Stimulated activated naive CD4-positive, alpha-beta T cell treated with Interleukin-2 at 50 U/mL for 16 hours (primary cell): ENCODE measurements at places on chromosomes 1 and 21.
A peak's percentile ranks its signal among the peaks of the same experiment; 100 is the strongest.

- no peak for DNase-seq
Measured at GRCh38 chr1:91314643-91315042, 90.0 kb downstream of the HFM1 start.

GRCh38 chr1:224784265-224785039, 145.0 kb upstream of the DNAH14 start:
- no peak for DNase-seq

DNA sequence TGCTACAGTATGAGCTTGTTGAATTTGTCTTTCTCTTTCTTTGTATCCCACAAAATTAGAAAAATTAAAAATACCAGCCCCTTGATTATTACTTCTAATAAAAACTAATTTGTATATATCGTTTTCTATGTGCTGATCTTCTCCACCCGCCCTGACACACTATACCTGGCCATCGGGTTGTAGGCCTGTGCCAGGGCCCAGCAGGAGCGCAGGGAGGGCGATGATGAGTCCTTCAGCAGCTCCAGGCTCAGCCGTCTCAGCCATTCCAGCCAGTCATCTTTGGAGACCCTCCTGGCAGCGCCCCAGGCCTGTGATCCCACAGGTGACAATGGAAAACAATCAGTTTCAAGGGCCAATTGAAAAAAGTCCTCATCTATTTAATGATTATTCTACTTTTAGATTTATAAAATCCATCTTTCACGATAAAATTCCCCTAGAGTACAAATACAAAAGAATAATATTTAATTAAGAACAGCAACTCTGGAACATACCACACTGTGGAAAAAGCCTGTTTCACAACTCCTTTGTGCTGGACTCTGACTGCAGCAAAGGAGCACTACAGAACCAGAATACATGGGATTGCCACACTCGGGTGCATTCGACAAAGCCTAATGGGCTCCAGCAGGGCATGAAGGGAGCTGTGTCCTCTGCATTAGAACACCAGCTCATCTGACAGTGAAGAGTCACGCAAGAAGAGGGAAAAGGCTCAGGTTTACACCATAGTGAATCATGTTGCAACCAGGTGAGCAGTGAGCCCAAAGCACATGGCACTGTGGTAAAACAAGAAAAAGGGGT, 15.4 kb downstream of the ANGPTL7 start:
- DNase-seq, result no peak

DNA sequence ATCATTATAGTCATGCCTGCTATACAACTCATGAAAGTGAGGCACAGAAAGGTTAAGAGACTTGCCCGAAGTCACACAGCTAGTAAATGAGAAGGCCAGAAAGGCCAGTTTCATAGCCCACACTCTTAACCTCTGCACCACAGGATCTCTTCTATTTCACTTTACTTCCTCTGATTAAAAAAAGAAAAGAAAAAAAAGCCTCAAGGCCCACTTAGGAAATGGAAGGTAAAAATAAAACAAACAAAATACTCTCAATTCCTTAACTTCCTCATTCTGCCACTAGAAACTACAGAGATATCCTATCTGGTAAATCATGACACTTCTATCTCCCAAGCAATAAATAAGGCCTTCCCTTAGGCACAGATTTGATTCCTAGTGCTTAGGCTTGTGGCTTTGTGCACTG, 7.6 kb upstream of the ENAH start:
- DNase-seq, result no peak

- DNase-seq, result no peak
Measured at GRCh38 chr1:59568158-59568935, 246.4 kb upstream of the HOOK1 start.

DNA sequence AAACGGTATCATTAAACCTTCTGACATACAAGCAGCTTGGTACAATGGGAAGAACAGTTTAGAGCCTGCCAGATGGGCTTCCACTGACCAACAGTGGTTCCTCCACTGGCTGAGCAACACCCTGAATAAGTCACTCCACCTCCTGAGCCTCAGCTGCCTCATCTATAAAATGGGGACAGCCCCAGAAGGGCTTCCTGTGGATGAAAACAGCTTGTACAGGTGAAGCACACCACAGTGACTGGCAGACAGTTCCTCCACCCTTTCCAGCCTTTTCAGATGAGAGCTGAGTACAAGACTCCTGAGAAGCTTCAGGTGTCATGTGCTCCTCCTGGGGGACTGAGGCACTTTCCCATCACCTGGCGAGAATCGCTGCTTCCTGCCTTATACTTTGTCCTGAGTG, 2.1 kb downstream of the CAPZB start:
- DNase-seq, result peak; percentile 17

- DNase-seq, result no peak
Measured at GRCh38 chr1:200039849-200040474, 12.5 kb downstream of the NR5A2 start.

GRCh38 chr1:205650241-205650640, 18.4 kb upstream of the ELK4 start:
- no peak for DNase-seq

- DNase-seq, result no peak
Measured at GRCh38 chr1:20150969-20151368, 11.8 kb downstream of the PLA2G2F start.

GRCh38 chr1:211469938-211470529, 21.9 kb downstream of the RD3 start:
- peak; percentile 24 for DNase-seq

DNA sequence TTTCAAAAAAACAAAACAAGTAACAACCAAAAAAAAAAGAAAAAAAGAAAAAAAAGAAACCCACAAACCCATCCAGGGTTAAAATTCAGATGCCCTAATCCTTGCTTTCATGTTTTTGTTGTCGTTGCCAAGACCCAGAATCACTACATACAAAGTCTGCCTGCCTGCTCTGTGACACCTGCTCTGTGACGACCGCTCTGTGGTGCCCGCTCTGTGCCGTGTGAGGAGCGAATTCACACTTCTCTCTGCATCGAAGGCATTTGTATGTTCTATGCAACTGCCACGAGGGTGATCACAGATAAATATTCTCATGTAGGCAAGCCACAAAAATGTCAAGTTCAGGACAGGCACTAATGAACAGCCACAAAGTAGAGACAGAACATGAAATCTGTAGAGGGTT, 178.6 kb downstream of the SLC45A1 start:
- DNase-seq, result no peak

GRCh38 chr1:184279911-184280458, 106.8 kb upstream of the C1orf21 start:
- DNase-seq, result no peak

DNA sequence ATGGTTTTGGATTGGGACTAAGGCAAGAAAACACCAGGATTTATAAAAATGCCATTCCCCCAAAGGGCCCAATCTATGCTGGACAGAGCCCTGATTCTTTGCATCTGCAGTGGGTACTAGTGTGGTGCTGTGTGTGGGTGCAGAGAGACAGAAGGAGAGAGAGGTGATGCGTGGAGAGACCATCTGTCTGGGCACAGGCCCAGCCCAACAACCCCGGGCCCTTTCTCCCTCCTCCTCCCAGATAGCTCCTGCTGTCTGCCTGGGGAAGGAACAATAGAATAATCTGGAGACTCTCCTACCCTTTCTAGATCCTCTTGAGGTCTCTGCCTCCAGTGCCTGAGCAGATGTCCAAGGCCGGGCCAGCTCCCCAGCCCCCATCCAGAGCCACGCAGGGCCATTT, 15.1 kb downstream of the KIAA1614 start:
- no peak for DNase-seq

DNA sequence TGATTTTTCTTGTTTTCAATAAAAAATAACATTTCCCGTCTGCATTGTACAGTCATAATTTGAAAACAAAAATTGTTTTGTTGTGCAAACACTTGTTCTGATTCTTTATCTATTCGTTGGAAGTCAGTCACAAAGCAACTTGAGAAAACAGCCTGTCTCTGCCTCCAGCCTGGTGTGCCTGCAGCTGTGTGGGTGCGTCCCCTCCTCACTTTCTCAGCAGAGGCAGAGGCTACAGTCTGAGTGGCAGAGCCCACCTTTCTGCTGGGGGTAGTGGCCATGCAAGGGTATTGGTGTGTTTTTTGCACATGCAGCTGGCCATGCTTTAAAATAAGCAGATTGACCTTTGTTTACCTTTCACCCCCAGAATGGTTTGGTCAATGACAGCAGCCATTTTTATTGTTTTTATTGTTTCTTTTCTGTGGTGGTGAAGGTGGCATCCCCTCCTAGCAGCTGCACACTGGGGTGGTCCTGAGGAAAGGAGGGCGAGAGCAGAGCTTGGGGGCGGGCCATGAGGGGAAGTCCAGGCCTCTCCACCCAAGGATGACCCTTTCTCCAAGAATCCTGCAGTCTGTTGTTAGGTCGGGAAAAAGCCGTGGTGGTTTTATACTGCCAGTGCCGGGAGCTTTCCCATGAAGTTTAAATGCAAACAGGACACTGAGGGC, 159.6 kb downstream of the PCBP3 start:
- DNase-seq, result no peak

- DNase-seq, result no peak
Measured at GRCh38 chr1:40017951-40018575, 22.5 kb upstream of the CAP1 start.

GRCh38 chr1:26045722-26046245, at the start of gene SLC30A2:
Gene SLC30A2 (minus strand): TSS chr1:26046118. CDS start chr1:26045896, 222 bp downstream.
- no peak for DNase-seq

- DNase-seq, result peak; percentile 54
Measured at GRCh38 chr1:212630158-212630900, 21.8 kb downstream of the ATF3 start.

DNA sequence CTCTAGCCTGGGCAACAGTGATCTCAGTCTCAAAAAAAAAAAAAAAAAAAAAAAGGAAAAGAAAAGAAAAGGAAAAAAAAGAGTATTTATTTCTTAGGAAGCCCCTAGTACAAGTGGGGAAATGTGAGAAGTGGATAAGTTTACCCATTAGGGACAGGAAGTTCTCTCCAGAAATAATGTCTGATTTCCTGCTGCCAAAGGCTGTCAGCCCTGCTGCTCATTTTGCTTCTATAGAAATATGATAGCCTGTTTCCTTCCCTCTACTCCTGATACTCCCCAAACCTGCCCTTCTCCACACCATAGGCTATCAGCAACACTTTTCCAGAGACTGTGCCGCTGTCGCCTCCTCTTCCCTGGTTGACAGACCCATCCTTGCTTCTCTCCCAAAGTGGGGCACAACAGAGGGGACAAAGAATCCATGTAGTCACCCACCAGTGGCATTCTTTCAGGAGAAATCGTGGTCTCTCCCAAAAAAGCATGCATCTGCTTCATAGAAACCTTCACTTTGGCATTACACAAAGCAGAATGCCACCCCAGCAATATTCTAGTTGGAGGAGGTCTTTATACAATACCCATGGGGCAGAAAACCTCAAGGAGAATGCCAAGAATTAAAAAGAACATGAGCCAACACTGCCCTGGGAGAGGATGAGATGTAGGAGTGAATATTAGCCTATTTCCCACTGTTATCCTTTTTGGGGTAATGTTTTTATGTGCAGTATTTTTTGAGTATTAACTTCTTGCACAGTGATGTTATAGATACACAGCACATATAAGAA, 166.3 kb upstream of the NR5A2 start:
- no peak for DNase-seq

- no peak for DNase-seq
Measured at GRCh38 chr1:47317841-47318240, 3.9 kb upstream of the STIL start.

DNA sequence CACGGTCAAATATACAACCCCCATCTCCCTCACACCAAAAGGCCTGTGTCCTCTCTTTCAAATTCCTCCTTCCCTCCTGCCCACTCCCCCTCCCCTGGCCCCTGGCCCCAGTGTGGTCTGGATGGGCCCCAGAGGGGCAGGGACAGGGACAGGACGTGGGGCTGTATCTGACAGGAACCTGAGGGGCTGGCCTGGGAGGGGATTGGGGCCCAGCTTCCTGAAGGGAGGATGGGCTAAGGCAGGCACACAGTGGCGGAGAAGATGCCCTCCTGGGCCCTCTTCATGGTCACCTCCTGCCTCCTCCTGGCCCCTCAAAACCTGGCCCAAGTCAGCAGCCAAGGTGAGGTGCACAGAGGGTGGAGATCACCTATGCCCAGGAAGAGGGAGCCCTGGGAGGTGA, at the start of gene MPL:
MPL (plus strand) TSS at position 231 of the 400 bp plus-strand sequence; CDS start at position 262, 31 bp downstream.
- no peak for DNase-seq

DNA sequence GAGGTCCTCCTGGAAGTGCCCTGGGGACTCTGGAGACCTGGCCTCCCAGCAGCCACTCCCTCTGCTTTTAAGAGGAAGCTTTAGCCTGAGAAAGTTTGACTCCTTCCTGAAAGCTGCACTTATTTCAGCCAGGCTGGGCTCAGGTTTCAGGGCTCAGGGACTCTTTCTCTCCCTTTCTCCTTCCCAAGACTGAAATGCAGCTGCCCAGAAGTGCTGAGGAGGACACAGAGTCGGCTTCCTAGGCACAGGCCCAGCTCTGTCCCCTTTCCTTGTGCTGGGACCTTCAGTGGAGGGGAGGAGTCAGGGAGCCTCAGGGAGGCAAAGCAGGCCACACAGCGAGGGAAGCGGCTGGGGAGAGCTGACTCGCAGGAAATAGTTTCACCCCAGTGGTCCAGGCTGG, 137.3 kb downstream of the NAV1 start:
- no peak for DNase-seq

DNA sequence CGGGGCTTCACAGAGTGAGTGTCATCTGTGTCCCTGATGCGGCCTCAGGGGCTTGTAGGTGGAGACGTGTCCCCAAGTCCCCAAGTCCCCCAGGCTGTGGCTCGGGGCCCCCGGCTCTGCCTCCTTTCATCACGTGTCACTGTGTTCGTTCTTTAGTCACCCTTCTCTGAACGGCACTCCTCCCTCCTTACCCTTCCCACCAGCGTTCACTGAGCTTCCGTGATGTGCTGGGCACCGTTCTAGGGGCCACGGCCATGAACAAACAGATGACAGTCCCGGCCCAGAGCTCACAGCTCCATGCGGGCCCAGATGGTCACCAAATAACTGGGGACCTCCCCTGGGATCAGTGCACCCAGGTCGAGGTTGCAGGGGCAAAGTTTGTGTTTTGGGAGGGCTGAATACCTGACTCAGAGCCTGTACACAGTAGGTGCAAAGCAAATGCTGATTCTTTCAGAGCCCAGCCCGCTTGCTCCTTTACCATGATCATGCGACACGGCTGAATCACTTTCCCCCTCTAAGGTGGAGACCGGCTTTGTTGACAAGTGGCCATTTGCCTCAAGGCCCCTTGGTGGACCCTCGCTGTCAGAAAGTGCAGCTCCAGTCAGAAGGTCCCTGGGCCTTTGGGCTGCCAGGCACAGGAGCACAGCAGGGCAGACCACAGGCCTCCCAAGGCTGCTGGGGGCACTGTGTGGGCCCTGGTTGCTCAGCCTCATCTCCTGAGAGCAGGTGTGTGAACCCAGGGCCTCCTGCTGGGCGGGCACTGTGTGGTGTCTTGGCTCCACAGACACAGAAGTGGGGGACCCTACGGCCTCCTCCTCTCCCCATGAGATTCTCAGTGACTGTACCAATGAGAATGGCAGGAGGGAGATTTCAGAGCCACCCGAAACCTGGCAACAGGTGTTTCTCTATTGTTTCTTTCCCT, 592.5 kb downstream of the PTPRU start:
- no peak for DNase-seq

GRCh38 chr1:234782105-234782751, 172.2 kb upstream of the IRF2BP2 start:
- DNase-seq, result no peak

GRCh38 chr1:24384251-24385090, 29.1 kb downstream of the STPG1 start:
- peak; percentile 57 for DNase-seq
